ELF-1 (cell line): ENCODE measurements at places on chromosomes 3 and 15.

DNA sequence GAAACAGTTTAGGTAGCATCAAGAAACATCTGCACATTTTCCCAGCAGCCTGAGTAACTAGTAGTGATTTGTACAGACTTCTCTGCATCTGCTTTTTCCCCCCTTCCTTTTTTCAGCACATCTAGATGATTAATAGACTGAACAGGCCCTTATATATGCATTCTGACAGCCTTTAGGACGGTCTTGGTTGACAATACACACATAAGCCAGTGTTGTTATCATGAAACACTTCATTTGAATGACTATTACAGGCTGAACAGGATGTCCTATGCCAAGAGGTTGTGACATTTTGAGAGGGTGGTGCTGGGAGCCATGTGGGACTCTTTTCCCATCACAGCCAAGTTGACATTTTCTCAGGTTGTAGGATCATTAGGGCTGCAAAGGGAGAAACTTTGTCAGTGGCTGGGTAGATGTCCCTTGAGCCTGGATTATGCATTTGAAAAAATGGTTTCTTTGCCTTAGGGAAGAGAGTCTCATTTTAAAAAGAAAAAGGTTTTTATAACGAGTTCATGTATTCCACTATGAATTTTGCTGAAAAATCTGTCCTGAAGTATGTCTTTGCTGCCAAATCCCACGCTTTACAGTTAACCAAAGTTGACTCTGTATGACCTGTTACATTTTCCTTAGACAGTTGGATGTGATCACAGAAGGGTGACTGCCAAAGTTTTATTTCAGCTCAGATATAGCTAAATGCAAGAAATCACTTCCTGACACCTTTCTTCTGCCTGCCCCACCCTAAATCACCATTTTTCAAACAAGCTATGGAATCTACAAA, 73.7 kb downstream of the FILIP1L start:
- DNase-seq: no peak

GRCh38 chr15:81197688-81198281, 1.1 kb downstream of the IL16 start:
- DNase-seq: no peak

DNA sequence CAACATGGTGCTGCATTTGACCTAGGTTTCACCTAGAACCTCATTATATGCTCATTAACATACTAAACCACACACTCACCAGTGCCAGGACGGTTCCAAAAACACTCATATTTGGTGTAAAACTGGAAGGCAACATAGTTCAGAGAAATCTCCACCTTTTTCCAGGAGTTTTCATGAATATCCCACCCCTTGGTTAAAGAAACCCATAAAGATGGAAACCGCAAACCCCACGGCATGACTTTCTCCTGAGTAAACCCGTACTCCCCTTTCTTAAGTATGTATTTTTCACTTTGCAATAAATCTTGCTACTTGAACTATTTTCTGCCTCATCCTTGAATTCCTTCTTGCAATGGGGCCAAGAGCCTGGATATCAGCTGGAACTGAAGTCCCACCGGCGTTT, 379.3 kb downstream of the MAGI1 start:
- no peak for DNase-seq

- DNase-seq: no peak
Observed at GRCh38 chr3:147462856-147463255, 53.7 kb downstream of the ZIC1 start.

- DNase-seq: no peak
Observed at GRCh38 chr15:39756806-39757522, 25.7 kb downstream of the FSIP1 start.
